NCI-H1048 (cell line): ENCODE measurements at places on chromosomes 12 and 14.

GRCh38 chr12:52358575-52359350 lies 8.5 kb downstream of the KRT85 start:
- DNase-seq, result no peak

GRCh38 chr12:19819231-19819630 lies 379.9 kb downstream of the AEBP2 start:
- no peak for DNase-seq

DNA sequence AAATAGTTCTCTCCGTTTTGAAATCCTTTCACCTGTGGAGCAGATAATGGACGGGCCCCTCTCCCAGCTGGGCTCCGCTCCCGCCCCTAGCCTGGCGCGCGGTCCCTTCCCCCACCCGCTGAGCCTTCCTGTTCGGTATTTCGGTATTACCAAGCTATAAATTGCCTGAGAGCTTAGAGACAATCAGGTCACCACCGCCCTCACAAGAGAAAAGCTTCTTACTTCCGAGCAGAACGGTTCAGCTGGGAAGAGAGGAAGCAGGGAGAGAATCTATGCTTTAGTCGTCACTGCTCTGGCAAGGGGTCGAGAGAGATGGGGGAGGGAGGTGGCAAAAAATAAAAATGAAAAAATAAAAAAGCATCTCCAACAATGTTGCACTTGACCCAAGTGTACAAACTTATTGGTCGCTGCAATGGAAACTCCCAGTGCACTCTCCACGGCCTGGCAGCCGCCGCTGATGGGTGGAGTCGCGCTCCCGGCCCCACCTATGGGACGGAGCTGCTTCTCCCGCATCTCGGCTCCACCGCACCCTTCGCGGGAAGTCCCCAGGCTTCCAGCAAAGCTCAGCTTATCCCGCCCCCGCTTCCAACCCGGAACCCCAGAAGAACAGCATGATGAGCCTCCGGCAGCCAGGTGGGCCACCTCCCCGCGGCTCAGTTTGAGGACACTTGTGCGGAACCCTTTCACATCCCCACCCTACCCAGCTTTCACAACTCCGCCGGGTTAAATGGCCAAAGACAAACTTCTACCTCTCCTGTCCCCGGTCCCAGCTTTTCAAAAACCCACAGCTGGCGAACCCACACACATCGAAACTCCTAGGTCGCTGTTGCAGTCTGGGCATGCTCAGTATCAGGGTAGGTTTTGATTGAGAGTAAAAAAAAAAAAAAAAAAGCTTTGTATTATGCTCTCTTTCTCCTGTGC lies 832 bp upstream of the SYT1 start:
- DNase-seq, result no peak

GRCh38 chr14:24093207-24093900 lies 757 bp upstream of the PCK2 start:
- no peak for DNase-seq

DNA sequence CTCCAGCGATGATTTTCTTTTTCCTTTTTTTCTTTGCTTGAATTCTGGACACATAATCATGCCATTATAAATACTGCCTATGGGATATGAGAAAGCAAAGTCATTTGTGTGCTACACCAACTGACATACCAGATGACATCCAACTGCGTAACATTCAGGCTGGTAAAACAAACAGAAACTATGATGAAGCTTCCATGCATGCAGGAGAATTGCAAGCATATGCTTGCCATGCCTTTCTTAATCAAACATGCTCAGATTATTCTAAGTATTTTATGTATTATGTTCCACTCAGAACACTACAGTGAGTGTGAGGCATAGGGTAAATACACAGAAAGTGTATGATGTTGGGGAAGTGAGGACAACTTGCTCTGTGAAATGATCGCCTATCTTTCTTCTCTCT lies 97.4 kb downstream of the C12orf50 start:
- DNase-seq, result no peak

DNA sequence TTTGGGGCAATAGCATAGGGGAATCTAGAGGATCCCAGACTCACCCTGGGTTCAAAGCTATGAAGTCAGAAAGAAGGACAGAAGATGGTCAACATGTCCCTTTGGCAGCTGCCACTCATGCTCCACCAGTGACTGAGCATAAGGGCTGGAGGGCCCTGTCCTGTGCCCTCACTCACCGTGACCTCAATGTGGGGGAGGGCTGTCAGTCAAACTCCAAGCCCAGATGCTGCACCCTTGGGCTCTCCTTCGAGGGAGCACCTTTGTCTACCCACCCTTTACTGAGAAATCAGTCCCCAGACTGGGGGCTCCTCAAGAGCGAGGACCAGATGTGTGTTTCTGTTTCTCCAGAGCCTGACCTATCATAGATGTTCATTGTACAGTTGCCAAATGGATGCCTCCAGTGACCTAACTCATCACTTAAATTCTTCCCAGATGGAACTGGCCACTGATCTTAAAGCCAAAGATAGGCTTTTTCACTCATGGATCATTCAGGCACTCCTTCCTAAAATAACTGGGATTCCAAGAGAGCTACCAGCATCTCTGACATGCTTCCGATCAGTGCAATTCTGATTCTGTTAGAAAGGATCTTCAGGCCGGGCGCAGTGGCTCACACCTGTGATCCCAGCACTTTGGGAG lies 27.2 kb upstream of the VSX2 start:
- no peak for DNase-seq
